ENCODE measurements at places on chromosomes 1 and 21. TPM values are rescaled to one million over a fixed set of nuclear protein-coding genes. Genes with fewer than 3 reads are reported as not detected.

The LRRC38 gene
- not detected for total RNA-seq

DNA sequence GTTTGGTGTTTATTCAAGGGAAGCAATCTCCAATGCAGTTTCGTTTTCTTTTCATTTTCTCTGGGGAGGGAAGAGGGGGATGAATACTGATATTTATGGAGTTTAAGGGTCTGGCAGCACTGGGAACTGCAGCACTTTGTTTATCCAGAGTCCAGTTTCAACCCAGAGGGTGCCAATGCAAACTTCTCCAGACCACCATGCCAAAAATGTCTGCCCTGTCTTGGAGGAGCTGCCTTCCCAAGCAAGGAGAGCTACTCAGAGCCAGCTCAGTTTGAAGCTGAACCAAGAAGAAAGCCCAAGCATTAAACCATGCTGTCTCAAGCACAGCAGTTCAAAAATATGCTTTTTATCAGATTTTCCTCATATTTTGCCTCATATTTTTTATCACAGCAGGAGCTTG lies 589.7 kb downstream of the LMO4 start:
- DNase-seq: no peak

- DNase-seq: no peak
Measured at GRCh38 chr1:10679496-10680220, 116.8 kb downstream of the CASZ1 start.

The LRP8 gene
- 24.1 TPM for total RNA-seq

- DNase-seq: no peak
Measured at GRCh38 chr1:33541966-33542365, 69.5 kb downstream of the ZSCAN20 start.

GRCh38 chr1:22239378-22239777 lies 96.5 kb upstream of the WNT4 start:
- no peak for DNase-seq

DNA sequence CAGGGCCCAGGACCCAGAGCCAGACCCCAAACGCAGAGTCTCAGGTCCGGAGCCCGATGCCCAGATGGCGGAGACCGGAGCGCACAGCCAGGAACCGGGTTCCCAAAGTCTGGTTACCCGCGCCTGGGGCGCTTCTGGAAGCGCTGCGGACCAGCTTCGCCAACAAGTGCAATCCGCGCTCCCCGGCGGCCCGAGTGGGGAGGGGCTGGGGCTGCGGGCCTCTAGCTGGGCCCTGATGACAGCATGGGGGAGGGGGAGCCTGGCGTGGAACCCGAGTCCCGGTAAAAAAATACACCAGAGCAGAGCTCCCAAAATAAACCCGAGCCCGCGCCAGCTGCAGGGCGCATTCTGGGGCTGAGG lies 494 bp downstream of the NT5C1A start:
- DNase-seq: no peak

DNA sequence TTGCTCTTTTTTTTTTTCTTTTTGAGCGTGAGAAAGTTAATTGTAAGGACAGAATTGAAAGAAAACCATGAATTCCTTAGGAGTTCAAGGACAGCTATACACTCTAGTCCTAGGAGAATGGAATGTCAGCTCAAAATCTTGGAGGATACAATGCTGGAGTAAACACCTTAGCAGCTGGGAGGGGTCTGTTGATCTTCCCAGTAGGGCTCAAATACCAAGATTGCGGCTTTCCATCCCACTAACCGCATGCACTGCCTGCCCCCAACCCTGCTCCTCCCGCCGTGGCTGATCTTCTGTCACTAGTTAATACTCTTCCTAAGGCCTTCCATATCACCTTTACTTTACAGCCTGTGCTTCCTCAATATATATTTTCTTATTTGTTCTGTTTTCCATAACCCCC lies 2.6 kb upstream of the PDC start:
- no peak for DNase-seq

The CATSPERE gene
- 1.3 TPM for total RNA-seq

The KRTAP19-3 gene
- not detected for total RNA-seq

DNA sequence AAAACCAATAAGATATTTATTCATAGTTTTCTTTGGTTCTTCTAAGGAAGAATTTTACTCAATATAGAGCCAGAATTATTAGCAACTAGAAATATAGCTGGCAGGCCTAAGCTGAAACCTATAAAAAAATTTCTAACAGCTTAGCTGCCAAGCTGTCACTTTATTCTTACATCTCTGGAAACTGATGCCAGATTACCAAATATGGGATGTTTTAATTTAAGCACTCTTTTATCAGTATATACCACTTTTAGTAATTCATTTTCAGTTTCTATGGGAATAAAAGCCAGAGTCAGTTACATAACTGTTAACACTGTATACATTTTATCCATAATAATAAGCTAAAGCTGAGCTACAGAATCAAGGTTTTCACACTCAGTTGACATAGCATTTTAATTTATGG lies 68.7 kb upstream of the MPC2 start:
- DNase-seq: no peak

DNA sequence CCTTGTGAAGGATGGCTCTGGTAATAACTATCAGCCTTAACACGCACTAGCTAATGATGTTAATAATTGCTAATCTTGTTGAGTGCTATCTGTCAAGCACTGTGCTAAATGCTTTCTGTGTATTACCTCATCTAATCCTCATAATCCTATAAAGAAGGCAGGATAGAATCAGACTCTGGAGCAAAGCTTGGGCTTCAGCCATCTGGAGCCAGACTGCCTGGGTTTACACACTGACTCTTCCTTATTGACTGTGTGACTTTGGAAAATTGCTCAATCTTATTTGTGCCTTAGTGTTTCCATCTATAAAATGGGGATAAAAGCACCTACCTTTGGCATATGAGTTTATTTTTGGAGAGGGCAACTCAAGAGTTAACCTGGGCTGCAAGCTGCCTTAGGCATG lies 216.1 kb downstream of the NUF2 start:
- DNase-seq: no peak

DNA sequence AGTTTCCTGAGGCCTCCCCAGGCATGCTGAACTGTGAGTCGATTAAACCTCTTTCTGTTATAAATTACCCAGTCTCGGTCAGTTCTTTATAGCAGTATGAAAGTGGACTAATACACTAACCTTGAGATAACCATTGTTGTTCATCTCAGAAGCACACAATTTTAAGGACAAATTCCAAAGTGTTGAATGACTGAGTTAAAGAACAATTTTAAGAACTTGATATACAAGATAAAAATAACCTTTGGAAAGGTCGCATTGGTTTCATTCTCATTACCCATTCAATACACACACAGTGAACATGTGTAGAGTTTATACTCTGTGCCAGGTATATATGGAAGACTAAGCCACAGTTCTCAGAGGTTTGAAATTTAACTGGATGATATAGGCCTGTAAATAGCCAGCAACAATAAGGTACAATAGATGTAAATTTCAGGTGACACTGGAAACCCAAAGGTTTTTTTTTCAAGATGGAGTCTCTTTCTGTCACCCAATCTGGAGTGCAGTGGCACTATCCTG lies 19.1 kb upstream of the SRSF10 start:
- DNase-seq: no peak

DNA sequence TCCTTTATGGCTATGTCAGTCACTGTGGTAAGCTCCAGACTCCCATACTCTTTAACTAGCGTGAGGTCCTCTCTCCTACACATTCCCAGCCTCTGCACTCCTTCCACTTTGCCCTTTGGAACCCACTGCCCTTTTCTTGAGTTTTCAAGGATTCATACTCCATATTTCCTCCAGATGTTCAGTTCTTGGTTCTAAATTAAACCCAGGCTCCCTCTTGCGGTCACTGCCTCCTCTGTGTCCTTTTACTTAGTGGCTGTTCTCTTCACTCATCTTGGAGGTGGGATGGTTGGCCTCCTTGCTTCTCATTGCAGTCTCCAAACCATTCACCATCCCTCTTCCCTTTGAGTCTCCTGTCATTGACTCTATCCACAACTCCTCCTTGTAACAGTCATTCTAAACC lies 208.1 kb downstream of the TGFB2 start:
- DNase-seq: no peak

DNA sequence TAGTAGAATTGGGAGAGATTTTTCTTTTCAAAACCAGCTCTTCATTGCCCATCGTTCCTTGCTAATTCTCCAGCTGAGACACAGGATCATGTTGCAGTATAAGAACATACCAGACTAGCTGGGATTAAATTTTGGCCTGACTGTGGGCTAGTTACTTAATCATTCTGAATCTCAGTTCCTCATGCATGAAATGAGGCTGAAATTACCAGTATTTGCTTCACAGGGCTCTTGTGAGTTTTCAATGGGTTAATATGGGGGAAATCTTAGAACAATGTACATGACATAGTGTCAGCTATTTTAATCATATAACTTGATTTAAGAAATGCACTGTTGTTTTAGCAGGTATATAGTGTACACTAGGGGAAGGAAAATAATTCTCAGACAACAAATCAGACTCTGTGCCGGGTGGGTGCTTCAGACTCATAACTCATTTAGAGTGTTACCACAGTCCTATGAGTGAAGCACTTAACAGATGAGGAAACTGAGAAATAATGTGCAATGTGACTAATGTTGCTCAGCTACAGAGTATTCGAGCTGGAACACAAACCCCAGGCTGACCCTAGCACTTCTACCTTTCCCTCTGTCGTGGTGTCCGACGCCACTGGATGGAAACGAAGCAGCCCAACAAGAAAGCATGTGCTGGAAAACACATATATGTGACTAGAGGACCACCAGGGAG lies 137.6 kb upstream of the SGIP1 start:
- no peak for DNase-seq

GRCh38 chr1:205506409-205507200 lies 2.1 kb downstream of the CDK18 start:
- DNase-seq: no peak

GRCh38 chr1:65341381-65341780 lies 32.0 kb downstream of the DNAJC6 start:
- DNase-seq: no peak

- DNase-seq: no peak
Measured at GRCh38 chr1:234969581-234970400, 158.8 kb downstream of the TOMM20 start.

DNA sequence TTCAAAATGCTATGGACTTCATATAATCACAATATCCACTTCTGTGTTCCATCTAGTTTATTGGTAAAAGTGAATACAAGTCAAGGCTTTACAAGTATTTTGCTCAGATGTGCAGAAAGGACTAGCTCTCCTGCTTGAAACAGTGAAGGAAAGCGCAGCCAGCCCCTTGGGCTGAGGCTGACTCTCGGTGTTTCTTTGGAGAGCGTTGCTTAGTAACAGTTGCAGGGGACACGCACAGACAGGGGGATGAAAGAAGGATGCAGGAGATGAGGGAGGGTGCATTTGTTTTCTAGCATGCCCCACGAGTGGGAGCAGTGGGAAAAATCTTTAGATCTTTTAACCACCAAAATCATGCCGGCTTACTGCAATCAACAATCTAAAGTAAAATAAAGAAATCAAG lies 9.1 kb downstream of the PYCR2 start:
- no peak for DNase-seq

DNA sequence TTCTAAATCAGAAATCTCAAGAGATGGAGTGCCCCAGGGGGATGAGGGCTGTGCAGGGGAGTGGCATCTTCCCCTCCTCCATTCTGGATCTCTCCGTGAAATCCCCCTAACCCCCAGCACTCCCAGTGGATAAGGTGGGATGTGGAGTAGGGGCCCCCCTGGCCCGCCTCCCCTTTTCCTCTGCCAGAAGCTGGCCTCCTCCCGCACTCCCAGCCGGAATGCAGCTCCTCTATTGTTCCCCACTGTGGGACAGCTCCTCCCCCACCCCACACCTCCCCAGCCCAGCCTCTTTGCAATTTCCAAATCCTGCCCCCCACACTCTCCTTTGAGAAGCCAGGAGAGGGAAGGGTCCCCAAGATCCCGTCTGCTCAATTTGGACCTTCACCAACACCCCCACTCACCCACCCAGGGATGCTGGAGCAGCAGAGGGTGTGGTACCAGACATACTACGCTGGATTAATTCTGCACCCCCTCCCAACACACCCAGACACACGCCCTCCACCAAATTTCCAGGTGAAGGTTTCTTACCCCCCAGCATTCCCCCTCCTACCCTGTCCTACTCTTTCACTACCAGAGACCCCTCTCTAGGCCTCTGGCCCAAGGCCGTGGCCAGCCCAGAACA lies 1.9 kb downstream of the MEX3A start:
- no peak for DNase-seq

DNA sequence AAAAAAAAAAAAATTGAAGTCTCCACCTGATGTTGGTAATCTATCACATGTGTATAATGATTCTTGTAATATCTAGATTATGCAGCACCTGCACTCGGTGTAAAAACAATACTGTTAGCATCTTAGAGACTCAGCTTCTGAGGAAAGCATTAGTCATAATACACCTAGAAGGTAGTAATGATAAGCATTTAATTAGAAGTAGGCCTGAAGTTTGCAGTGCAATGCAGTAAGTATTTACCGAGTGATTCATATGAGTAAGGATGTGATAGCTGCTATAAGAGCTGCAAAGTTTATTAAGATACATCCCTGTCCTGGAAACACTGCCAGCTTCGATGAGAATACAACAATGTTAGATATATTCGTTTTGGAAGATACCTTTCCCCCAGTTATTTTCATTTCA lies 196.4 kb downstream of the GREM2 start:
- no peak for DNase-seq

DNA sequence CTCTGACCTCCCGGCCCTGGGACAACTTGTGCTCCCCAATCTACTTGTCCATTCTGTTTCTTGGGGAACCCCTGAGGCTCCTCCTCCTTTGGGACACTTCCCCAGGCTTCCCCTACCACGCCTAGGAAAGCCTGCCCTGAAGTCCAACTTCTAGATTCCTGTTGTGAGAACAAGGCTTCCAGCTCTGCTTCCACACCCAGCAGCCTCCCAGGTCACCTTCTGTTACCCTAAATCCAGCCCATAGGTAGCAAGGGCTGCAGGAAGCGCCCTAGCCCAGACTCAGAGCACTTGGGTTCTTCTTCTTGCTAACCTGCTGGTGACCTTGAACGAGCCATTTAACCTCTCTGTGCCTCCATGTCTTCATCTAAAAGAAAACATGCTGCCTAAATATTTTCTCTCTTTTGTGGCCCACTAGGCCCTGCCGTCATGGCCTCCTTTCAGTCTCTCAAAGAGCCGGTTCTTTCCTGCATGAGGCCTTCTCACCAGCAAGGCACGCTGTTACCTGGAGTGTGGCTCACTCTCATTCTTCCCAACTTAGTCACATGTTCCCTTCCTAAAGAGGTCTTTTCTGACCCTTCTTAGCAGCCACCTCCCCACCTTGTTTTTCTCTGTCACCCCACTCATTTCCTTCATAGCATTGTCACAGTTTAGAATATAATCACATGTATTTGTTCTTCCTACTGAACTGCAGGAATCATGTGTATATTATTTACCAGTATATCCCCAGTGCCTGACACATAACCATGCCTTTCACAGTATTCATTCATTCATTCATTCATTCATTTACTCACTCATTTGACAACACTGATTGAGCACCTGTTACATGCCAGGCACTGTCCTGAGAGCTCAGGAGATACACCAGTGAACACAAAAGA lies 1.4 kb downstream of the CAPN2 start:
- DNase-seq: no peak

The INSRR gene
- total RNA-seq: not detected

The GSTM4 gene
- total RNA-seq: 15.7 TPM

GRCh38 chr21:26506956-26507355 lies 66.1 kb downstream of the CYYR1 start:
- no peak for DNase-seq
